ENCODE measurements at places on chromosomes 12 and 14.

- DNase-seq, result no peak
- no peak overlapping the region for H3K4me3 ChIP-seq
- no peaks in the 10 kb centered on the region for H3K27me3 ChIP-seq
- H3K36me3 ChIP-seq, result peaks cover 7% of the 10 kb centered on the region
- no peak overlapping the region for H3K27ac ChIP-seq
- H3K4me1 ChIP-seq, result no peaks in the 10 kb centered on the region
These were observed 68.2 kb downstream of the USP15 start for GRCh38 chr12:62328296-62328921.

GRCh38 chr12:3743803-3744202 lies 9.1 kb downstream of the CRACR2A start:
- no peak overlapping the region for H3K4me3 ChIP-seq
- no peak for DNase-seq
- H3K27ac ChIP-seq, result no peak overlapping the region
- no peaks in the 10 kb centered on the region for H3K4me1 ChIP-seq
- peaks cover 12% of the 10 kb centered on the region for H3K27me3 ChIP-seq
- no peaks in the 10 kb centered on the region for H3K36me3 ChIP-seq

DNA sequence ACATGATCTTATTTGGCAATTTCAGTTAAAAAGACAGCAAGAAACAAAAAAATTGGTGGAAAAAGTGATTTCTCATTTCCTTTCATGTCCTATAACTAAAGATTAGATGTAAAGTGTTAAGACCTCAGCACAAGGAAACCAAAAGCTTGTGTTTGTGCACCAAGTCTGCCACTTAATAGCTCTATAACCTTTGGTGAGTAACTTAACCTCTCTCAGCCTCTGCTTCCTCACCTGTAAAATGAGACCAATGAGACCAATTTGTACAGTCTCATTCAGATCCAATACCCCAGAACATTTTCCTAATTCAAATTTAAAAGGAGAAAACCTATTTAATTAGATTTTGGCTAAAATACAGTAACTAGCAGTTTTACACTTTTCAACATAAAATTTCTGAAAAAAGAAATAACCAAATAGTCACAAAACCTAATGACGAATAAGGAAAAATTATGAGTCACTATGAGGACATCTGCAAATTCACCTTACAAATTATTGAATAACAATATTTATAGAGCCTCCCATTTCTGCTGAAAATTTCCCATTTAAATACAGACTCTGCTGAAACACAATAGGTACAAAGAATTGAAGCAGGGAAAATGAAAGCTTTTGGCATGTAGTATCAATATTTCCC lies 71.1 kb downstream of the EPS8 start:
- DNase-seq, result peak; percentile 56
- peak overlapping the region; percentile 85 for H3K27ac ChIP-seq
- H3K27me3 ChIP-seq, result no peaks in the 10 kb centered on the region

DNA sequence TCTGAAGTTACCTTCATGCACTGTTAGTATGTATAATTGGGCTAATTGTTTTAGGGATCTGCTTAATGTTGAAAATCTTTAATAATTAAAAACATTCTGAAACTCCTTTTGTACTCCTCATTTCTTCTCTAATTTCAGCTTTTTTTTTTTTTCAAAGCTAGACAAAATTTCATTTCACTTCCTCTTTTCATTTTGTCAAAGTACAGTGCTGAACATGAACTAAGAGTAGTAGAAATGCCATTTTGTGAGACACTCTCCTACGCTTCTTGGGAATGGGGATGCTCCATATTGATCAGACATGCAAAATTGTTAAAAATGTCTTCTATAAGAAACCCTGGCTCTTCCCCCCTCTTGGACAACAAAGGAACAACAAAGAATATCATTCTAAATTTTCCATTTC lies 1.7 kb downstream of the ABCD2 start:
- no peak overlapping the region for H3K4me3 ChIP-seq
- H3K36me3 ChIP-seq, result no peaks in the 10 kb centered on the region
- peaks cover 5% of the 10 kb centered on the region for H3K4me1 ChIP-seq
- no peak for DNase-seq
- no peak overlapping the region for H3K27ac ChIP-seq

All from PC-3 (cell line).